ENCODE measurements at places on chromosomes 11 and 22. TPM values are rescaled to one million over a fixed set of nuclear protein-coding genes. Genes with fewer than 3 reads are reported as not detected.

The TPBGL gene
- not detected for total RNA-seq

The NXPE1 gene
- total RNA-seq: not detected

The CRACR2B gene
- total RNA-seq: 35.8 TPM

The AP2A2 gene
- 36.1 TPM for total RNA-seq

The CARD10 gene
- 16.5 TPM for total RNA-seq

The PLAAT4 gene
- 4.1 TPM for total RNA-seq

The TMEM258 gene
- total RNA-seq: 263 TPM

The E2F8 gene
- total RNA-seq: 5.6 TPM

The UCP3 gene
- total RNA-seq: not detected

The CLTCL1 gene
- total RNA-seq: 11.0 TPM

The KCNK7 gene
- total RNA-seq: not detected
